ENCODE measurements at places on chromosomes 16 and 17. TPM values are rescaled to one million over a fixed set of nuclear protein-coding genes. Genes with fewer than 3 reads are reported as not detected.

GRCh38 chr17:68152161-68152571 lies 95.7 kb upstream of the AMZ2 start:
- no peaks in the 10 kb centered on the region for H3K4me1 ChIP-seq
- H3K4me3 ChIP-seq = no peak overlapping the region
- no peak overlapping the region for H3K27ac ChIP-seq
- no peak for DNase-seq
- 0 out of 2 replicates have a peak, but pooled peaks cover 3% of the 10 kb centered on the region for H3K27me3 ChIP-seq

DNA sequence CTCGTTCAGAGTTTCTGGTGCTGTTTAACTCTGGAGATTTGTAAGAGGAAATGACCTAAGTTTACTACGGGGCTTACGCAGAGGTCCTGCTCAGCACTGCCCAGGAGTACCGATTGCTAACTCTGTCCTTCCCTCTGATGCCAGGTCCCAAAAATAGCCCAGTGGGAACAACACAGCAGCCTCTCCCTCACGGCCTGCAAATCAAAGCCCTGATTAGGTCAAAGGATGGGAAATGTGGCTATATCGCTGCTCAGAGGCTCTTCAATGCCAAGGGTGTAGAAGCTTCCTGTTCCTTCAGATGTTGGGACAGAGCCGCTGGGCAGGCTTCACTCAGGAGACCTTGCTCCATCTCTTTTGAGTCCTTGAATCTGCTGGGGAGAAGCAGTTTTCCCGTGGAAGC lies 174.2 kb upstream of the KCNJ16 start:
- H3K27ac ChIP-seq = no peak overlapping the region
- no peak for DNase-seq
- no peaks in the 10 kb centered on the region for H3K36me3 ChIP-seq
- H3K4me3 ChIP-seq = no peak overlapping the region
- peaks cover 7% of the 10 kb centered on the region for H3K4me1 ChIP-seq

- H3K27ac ChIP-seq = no peak overlapping the region
- H3K4me3 ChIP-seq = no peak overlapping the region
- no peak for DNase-seq
- no peaks in the 10 kb centered on the region for H3K4me1 ChIP-seq
- peaks cover 30% of the 10 kb centered on the region for H3K36me3 ChIP-seq
Observed at GRCh38 chr17:57842280-57842679, 7.6 kb downstream of the MRPS23 start.

DNA sequence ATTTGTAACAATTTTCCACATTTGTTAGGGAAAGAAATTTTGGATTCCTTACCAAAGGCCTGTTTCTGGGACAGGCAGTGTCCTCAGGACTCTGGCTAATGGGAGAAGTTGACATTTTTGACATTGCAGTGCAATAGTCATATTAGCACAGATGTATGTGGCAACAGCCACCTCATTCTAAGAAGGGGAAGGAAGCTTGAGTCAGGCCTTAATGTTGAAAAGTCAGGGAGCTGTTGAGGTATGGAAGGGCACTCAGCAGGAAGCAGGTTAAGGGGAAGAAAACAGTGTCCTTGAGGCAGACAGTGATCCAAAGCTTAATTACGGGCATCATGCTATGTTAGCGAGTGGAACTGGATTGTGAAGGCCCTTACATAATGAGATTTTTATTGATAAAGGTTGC lies 20.9 kb downstream of the AKTIP start:
- peaks cover 44% of the 10 kb centered on the region for H3K36me3 ChIP-seq
- no peaks in the 10 kb centered on the region for H3K4me1 ChIP-seq
- peak; percentile 44 for DNase-seq
- H3K4me3 ChIP-seq = no peak overlapping the region
- no peaks in the 10 kb centered on the region for H3K27me3 ChIP-seq

GRCh38 chr16:22646948-22647556 lies 136.4 kb downstream of the NPIPB5 start:
- H3K36me3 ChIP-seq = no peaks in the 10 kb centered on the region
- H3K4me3 ChIP-seq = no peak overlapping the region
- no peaks in the 10 kb centered on the region for H3K4me1 ChIP-seq
- H3K27ac ChIP-seq = no peak overlapping the region
- no peak for DNase-seq
- H3K27me3 ChIP-seq = peaks cover 56% of the 10 kb centered on the region

Gene CLEC3A
- polyA plus RNA-seq = not detected

DNA sequence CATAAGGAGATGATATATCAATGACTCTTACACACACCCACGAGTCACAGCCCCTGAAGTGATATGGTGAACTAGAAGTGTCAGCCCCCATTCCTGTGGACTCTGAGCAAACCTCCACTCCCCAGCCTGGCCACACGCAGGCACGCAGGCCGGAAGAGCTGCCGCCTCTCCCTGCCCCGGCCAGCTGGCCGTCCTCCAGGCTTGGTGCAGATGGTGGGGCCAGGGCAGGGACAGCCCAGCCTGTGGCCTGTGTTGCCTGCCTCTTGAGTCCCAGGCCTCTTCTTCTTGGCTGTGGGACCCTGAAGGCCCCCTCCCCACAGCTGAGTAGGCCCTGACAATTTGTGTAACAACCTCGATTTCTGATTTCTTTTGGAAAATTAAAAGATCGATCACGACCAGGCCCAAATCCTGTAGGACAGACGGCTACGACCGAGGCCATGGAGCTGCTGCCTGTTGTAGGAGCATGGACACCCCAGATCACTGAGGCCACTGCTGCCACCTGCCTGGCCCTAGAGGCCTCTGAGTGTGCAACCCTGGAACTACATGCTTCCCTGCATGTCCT lies 10.0 kb upstream of the MPRIP start:
- peaks cover 43% of the 10 kb centered on the region for H3K4me1 ChIP-seq
- no peak overlapping the region for H3K4me3 ChIP-seq
- peak overlapping the region; percentile 77 for H3K27ac ChIP-seq
- H3K36me3 ChIP-seq = no peaks in the 10 kb centered on the region
- DNase-seq = peak; percentile 97

DNA sequence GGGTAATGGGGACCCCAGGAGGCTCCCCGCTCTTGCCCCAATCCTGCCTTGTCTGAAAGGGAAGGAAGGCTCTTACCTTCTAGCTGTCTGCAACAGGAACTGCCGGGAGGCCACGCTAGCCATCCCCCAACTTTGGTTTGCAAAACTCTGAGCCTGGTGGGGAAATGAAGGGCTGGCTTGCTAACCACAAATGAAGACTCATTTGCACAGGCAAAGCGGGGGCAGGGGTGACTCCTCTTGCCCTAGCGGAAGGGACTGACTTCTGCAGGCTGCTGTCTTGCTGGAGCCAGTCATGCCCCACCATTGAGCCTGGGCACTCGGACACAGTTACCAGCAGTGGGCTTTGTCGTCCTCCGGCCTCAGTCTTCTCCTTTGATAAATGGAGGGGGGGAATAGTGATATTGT lies 52.6 kb downstream of the PLCG2 start:
- no peak overlapping the region for H3K4me3 ChIP-seq
- H3K36me3 ChIP-seq = no peaks in the 10 kb centered on the region
- H3K4me1 ChIP-seq = no peaks in the 10 kb centered on the region
- 0 out of 2 replicates have a peak, but pooled peaks cover 3% of the 10 kb centered on the region for H3K27me3 ChIP-seq
- peak; percentile 19 for DNase-seq

- DNase-seq = peak; percentile 95
- no peaks in the 10 kb centered on the region for H3K27me3 ChIP-seq
- H3K4me3 ChIP-seq = no peak overlapping the region
- H3K4me1 ChIP-seq = peaks cover 15% of the 10 kb centered on the region
Observed at GRCh38 chr17:69492410-69493071, 78.0 kb downstream of the MAP2K6 start.

GRCh38 chr16:27847030-27847550 lies 216.4 kb downstream of the GSG1L start:
- H3K27me3 ChIP-seq = peaks cover 23% of the 10 kb centered on the region
- H3K27ac ChIP-seq = no peak overlapping the region
- no peaks in the 10 kb centered on the region for H3K36me3 ChIP-seq
- no peaks in the 10 kb centered on the region for H3K4me1 ChIP-seq

DNA sequence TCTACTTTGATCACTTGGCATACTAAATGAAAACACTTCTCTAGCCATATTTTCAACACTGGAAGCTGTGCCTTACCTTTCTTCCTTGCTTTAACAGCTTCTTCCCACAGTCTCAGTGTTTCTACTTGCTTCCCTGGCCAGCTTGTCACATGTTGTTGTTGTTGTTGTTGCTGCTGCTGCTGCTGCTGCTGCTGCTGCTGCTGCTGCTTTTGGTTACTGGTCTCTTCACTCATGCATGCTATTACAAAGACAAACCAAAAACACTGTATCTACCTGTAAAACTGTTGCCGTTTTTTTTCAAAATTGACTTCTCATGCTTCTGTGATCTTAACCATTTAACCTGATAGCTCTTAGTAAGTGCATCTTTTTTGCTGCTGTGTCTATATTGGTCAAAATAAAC lies 9.0 kb downstream of the VEZF1 start:
- peaks cover 61% of the 10 kb centered on the region for H3K36me3 ChIP-seq
- H3K4me3 ChIP-seq = no peak overlapping the region
- H3K27ac ChIP-seq = no peak overlapping the region
- H3K27me3 ChIP-seq = no peaks in the 10 kb centered on the region
- peaks cover 17% of the 10 kb centered on the region for H3K4me1 ChIP-seq
- DNase-seq = no peak

DNA sequence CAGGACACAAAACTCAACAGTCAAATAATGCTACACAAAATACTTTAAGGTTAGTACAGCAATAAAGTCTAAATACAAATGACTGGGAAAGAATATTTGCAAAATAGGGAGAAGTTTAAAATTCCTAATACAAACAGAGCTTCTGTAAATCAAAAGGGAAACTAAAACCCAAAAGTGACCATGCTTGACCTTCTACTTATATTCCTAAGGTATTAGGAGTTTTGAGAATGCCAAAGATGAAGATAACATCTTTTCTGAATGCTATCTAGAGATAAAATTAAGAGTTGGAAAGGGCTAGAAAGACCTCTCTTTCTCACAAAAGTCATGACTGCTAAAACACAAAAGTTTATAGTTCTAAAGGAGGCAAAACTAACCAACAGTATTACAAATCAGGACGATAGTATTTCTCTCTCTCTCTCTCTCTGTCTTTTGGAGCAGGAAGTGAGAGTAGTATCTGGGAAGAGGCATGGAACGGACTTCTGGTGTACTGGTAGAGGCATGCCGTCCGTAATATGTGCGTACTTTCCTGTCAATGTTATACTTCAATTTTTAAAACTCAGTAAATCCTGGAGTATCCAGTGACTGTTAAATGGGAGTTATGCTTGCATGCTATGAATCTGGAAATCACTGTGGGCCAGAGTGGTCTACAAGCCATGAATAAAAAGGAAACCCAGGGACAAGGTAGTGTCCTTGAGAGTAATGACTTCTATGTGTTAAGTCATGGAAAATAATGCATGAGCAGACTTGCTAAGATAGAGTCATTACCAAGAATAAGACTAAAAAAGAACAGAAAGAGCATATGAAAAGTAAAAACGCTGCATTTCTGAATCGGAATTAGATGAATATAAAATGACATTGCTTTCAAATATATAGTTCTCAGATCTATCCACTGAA lies 49.7 kb upstream of the ANKFY1 start:
- no peak for DNase-seq
- H3K4me1 ChIP-seq = peaks cover 24% of the 10 kb centered on the region
- H3K27ac ChIP-seq = no peak overlapping the region
- no peaks in the 10 kb centered on the region for H3K27me3 ChIP-seq

Gene SDK2
- 0.03 TPM for polyA plus RNA-seq

- H3K4me3 ChIP-seq = no peak overlapping the region
- no peaks in the 10 kb centered on the region for H3K4me1 ChIP-seq
- H3K27me3 ChIP-seq = peaks cover 54% of the 10 kb centered on the region
- no peaks in the 10 kb centered on the region for H3K36me3 ChIP-seq
- H3K27ac ChIP-seq = no peak overlapping the region
Observed at GRCh38 chr16:86157616-86158247, 258.8 kb downstream of the IRF8 start.

DNA sequence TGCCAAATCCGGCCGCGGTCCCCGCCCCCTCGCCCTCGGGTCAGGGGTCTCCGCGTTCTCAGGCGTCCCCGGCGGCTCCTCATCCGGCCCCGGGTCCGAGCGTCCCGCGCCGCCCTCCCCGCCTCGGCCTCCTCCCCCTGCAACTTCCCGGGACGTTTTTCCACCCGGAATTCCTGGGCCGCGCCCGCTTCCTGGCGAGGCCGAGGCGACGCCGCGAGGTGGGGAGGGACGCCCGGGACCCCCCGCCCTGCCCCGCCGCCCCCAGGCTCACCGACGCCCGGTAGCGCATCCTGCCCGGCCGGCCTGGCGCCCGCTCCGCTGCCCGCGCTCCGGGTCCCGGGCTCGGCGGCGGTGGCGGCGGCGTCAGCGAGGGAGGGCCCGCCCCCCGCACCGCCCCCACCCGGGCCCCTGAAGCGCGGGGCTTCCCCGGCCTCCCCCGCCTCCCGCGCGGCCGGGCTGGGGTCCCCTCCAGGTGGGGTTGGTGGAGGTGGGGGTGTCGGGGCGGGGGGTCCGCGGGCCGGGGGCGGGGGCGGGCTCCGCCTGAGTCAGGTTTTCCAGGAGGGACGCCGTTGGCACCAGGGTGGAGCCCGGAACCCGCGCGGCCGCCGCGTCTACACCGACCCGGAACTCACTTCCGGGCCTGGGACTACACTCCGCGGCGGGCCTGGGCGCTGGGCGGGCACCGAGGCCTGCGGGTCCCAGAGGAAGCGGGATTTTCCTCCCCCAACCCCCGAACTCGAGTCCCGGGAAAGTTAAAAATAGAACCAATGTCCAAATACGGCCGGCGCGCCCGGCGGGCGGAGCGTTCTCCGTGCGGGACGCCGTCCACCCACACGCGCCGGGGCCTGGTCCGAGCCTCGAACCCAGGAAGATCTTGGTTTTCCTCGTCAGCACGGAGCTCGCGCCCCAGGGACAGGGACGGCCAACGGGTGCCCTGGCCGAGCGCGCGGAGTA lies 6.8 kb downstream of the MYO1C start:
- H3K36me3 ChIP-seq = 0 out of 2 replicates have a peak, but pooled peaks cover 7% of the 10 kb centered on the region
- peaks cover 18% of the 10 kb centered on the region for H3K4me1 ChIP-seq
- no peaks in the 10 kb centered on the region for H3K27me3 ChIP-seq

DNA sequence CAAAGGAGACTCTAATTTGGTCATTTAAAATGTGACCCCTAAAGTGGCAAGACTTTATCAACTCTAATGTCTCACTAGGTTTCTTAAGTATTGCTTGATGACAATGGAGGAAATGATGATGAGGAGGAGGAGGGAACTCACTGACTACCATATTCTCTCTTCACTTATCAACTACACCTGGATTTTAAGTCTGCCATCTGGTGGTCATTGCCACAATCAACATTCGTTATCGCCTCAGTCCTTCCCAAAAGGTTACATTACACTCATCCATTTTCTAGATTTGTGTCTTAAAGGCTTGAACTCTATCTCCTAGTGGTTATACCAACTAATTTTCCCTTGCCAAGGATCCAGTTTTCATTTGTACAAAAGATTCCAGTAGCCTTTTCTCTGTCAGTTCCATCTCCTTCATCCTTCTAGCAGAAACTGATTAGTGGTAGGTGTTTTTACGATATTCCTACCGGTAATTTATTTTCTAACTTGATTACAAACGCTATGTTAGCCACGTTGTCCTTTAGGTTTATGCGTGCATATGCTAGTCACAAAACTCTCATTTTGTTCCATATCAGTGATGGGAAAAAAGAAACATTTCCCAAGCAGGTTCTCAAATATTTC lies 114.6 kb upstream of the NOG start:
- H3K27ac ChIP-seq = no peak overlapping the region
- H3K27me3 ChIP-seq = no peaks in the 10 kb centered on the region
- H3K4me1 ChIP-seq = no peaks in the 10 kb centered on the region
- H3K4me3 ChIP-seq = no peak overlapping the region

Gene CENPV
- polyA plus RNA-seq = 6.8 TPM

GRCh38 chr17:75849724-75850123 lies 5.4 kb downstream of the WBP2 start:
- no peak overlapping the region for H3K4me3 ChIP-seq
- no peak overlapping the region for H3K27ac ChIP-seq
- H3K36me3 ChIP-seq = peaks cover 12% of the 10 kb centered on the region
- peaks cover 21% of the 10 kb centered on the region for H3K4me1 ChIP-seq
